ENCODE measurements at places on chromosomes 7 and 10. TPM values are rescaled to one million over a fixed set of nuclear protein-coding genes. Genes with fewer than 3 reads are reported as not detected.

The ARID5B gene
- total RNA-seq, result 0.62 TPM

The SFRP5 gene
- total RNA-seq, result 3.5 TPM

The SPDYE2B gene
- total RNA-seq, result not detected

The NCF1 gene
- 0.80 TPM for total RNA-seq

The PDZD8 gene
- 25.6 TPM for total RNA-seq
